Activated T-cell treated with anti-CD3 and anti-CD28 coated beads, Interleukin-2, amount 50 U/mL, for 72 hours (primary cell): ENCODE measurements at places on chromosomes 5 and 9. TPM values are rescaled to one million over a fixed set of nuclear protein-coding genes. Genes with fewer than 3 reads are reported as not detected.

DNA sequence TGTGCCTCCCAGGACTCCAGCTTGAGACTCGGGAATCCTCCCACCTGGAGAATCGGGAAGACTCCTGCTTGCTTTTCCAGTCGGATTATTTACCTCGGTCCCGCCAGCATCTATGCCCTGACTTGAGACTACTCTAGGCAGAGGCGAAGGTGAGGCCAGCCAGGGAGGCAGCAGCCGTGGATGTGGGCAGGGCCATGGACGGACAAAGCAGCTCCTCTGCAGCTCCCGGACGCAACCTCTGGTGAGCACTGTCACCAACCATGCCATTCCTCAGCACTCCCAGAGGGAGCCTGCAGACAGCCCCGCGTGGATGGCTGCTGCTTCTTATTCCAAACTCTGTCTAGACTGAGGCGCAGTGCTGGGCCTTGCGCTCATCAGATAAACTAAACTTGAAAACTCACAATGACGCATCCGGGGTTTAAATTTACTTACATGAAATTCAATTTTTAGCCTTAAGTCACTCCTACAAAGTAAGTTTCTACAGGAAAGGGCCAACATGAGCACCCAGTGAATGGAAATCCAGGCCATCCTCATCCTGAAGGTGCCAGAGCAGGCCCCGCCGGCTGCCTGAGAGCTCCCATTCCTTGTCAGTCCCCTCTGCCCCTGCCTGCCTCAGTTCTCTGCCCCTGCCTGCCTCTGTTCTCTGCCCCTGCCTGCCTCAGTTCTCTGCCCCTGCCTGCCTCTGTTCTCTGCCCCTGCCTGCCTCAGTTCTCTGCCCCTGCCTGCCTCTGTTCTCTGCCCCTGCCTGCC, 17.8 kb downstream of the MED10 start:
- H3K27ac ChIP-seq = peak overlapping the region; percentile 42
- peaks cover 1% of the 10 kb centered on the region for H3K36me3 ChIP-seq
- H3K4me3 ChIP-seq = peak overlapping the region; percentile 10
- DNase-seq = no peak
- peaks cover 10% of the 10 kb centered on the region for H3K4me1 ChIP-seq
- no peaks in the 10 kb centered on the region for H3K27me3 ChIP-seq

DNA sequence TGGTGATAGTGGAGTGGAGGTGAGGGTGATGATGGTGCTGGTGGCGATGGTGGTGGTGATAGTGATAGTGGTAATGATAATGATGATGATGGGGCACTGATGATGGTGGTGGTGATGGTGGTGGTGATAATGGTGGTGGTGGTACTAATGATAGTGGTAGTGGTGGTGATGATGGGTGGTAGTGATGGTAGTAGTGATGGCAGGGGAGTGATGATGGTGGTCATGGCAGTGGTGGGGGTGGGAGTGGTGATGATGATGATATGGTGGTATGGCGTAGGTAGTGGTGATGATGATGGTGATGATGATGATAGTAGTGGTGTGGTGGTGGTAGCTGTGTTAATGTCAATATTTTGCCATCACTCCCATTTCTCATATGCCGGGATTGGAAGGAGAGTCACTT, 44.5 kb upstream of the ORM1 start:
- no peak overlapping the region for H3K4me3 ChIP-seq
- H3K36me3 ChIP-seq = no peaks in the 10 kb centered on the region
- H3K4me1 ChIP-seq = peaks cover 9% of the 10 kb centered on the region
- H3K27ac ChIP-seq = no peak overlapping the region

- peak; percentile 13 for DNase-seq
- no peak overlapping the region for H3K27ac ChIP-seq
- H3K4me3 ChIP-seq = peak overlapping the region; percentile 14
- H3K36me3 ChIP-seq = no peaks in the 10 kb centered on the region
- H3K4me1 ChIP-seq = peaks cover 9% of the 10 kb centered on the region
Observed at GRCh38 chr5:16759147-16759773, 142.5 kb upstream of the RETREG1 start.

DNA sequence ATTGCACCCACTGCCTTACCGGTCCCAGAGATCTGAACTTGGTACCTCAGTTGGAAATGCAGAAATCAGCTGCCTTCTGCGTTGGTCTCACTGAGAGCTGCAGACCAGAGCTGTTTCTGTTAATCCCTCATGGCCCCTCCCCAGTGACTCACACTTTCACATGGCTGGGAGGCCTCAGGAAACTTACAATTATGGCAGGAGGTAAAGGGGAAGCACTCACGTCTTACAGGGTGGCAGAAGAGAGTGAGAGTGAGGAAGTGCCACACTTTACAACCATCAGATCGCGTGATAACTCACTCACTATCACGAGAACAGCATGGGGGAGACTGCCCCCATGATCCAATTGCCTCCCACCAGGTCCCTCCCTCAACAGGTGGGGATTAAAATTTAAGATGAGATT, 648.5 kb downstream of the MTRR start:
- DNase-seq = no peak
- no peak overlapping the region for H3K27ac ChIP-seq
- H3K27me3 ChIP-seq = no peaks in the 10 kb centered on the region
- no peak overlapping the region for H3K4me3 ChIP-seq
- no peaks in the 10 kb centered on the region for H3K4me1 ChIP-seq

DNA sequence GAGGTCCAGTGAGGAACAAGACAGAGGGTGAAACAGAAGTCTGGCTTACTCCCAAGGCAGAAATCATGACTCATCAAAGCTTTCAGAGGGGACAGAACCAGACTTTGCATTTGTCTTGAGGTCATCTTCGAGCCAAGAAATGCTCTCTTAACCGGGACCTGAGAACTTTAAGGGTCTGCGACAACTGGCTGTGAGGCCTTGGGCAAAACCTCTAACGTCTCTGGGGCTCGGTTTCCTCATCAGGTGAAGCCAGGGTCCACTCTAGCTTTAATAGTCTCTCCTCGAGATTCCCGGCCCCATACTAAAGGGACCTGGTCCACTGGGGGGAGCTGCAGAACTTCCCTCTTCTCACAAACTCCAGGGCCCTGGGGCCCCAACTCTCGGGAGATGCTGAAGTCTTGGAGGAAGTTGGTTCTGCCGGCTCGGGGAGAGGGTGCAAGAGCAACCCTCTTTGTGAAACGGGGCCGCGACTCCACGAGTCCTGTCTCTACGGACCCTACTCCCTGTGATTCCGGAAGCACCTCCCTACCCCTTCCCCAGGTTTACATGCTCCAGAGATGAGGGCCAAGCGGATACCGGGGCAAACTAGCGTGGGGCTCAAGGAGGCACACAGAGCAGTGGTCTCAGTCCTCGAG, 2.6 kb downstream of the GLIS3 start:
- H3K4me1 ChIP-seq = peaks cover 58% of the 10 kb centered on the region
- DNase-seq = peak; percentile 42
- H3K27ac ChIP-seq = peak overlapping the region; percentile 81
- H3K36me3 ChIP-seq = peaks cover 2% of the 10 kb centered on the region
- peak overlapping the region; percentile 99 for H3K4me3 ChIP-seq

DNA sequence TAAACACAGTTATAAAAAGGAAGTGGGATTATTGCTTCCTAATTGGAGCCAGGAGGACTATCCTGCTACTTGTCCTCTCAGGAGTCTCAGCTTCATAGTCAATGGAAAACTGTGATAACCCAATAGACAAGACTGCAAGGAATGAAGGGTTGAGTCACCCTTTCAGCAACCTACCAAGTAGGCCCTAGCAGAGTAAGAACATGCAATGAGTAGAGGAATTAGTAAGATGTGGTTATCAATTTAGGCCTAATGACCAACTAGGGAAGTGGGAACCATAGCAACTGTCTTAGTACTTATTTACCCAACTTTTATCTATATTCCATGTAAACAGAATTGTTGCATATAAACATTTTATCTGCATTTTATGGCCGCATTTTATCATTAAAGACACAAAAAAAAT, 310.1 kb downstream of the RFX3 start:
- no peaks in the 10 kb centered on the region for H3K36me3 ChIP-seq
- no peak for DNase-seq
- H3K4me3 ChIP-seq = no peak overlapping the region
- no peaks in the 10 kb centered on the region for H3K4me1 ChIP-seq
- no peak overlapping the region for H3K27ac ChIP-seq
- peaks cover 18% of the 10 kb centered on the region for H3K27me3 ChIP-seq

DNA sequence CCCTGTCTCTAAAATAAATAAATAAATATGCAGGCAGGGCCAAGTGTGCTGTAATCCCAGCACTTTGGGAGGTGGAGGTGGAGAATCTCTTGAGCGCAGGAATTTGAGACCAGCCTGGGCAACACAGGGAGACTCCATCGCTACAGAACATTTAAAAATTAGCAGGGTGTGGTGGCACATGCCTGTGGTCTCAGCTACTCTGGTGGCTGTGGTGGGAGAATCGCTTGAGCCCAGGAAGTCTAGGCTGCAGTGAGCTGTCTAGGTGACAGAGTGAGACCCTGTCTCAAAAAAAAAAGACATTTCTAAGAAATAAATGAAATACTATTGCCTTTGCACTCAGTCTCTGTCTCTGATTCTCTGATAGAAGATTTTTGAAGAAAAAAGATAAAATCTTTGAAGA, 1.2 kb upstream of the PCDHGA10 start:
- H3K27ac ChIP-seq = no peak overlapping the region
- no peak overlapping the region for H3K4me3 ChIP-seq
- H3K27me3 ChIP-seq = peaks cover 79% of the 10 kb centered on the region

GRCh38 chr5:78016863-78017529, 240.9 kb upstream of the TBCA start:
- no peak overlapping the region for H3K4me3 ChIP-seq
- no peaks in the 10 kb centered on the region for H3K27me3 ChIP-seq
- no peak overlapping the region for H3K27ac ChIP-seq
- no peaks in the 10 kb centered on the region for H3K4me1 ChIP-seq

DNA sequence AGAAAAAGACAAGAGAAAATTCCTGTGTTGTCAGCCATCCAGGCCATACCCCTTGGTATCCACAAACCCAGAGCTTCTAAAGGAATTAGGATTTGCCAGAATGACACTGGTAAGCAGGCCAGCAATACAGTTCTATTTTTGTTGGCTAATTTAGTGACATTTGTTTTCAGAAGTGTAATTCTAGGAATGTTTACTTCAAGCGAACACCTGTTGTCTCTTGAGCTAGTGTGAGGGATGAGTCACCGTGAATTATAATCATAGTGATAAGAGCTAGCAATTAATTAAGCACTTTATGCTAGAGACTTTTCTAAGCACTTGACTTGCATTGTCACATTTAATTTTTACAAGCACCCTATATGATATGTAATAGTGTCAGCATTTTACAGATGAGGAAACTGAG, 99.2 kb downstream of the PRKACG start:
- peaks cover 15% of the 10 kb centered on the region for H3K4me1 ChIP-seq
- no peak overlapping the region for H3K4me3 ChIP-seq
- peaks cover 12% of the 10 kb centered on the region for H3K27me3 ChIP-seq
- no peaks in the 10 kb centered on the region for H3K36me3 ChIP-seq
- no peak for DNase-seq

GRCh38 chr5:14143841-14144585, 871 bp downstream of the TRIO start:
- peaks cover 11% of the 10 kb centered on the region for H3K4me1 ChIP-seq
- H3K36me3 ChIP-seq = no peaks in the 10 kb centered on the region
- peaks cover 65% of the 10 kb centered on the region for H3K27me3 ChIP-seq
- peak; percentile 58 for DNase-seq

- H3K4me1 ChIP-seq = no peaks in the 10 kb centered on the region
- H3K4me3 ChIP-seq = no peak overlapping the region
- H3K27me3 ChIP-seq = no peaks in the 10 kb centered on the region
- no peak overlapping the region for H3K27ac ChIP-seq
- no peak for DNase-seq
- H3K36me3 ChIP-seq = no peaks in the 10 kb centered on the region
Observed at GRCh38 chr5:171127314-171127713, 181.7 kb upstream of the TLX3 start.

GRCh38 chr5:93358176-93358575, 222.8 kb downstream of the NR2F1-AS1 start:
- H3K27me3 ChIP-seq = no peaks in the 10 kb centered on the region
- H3K4me3 ChIP-seq = no peak overlapping the region
- DNase-seq = no peak
- no peaks in the 10 kb centered on the region for H3K36me3 ChIP-seq
- H3K4me1 ChIP-seq = no peaks in the 10 kb centered on the region
- H3K27ac ChIP-seq = no peak overlapping the region

ACSL6 gene
- 8.2 TPM for total RNA-seq

WNT8A gene
- total RNA-seq = not detected

XPA gene
- 8.8 TPM for total RNA-seq

GOLGA2 gene
- total RNA-seq = 44.9 TPM
